ENCODE measurements at places on chromosomes 2 and 18. TPM values are rescaled to one million over a fixed set of nuclear protein-coding genes. Genes with fewer than 3 reads are reported as not detected.
A peak's percentile ranks its signal among the peaks of the same experiment; 100 is the strongest.

Gene RALBP1
- total RNA-seq: 46.2 TPM

- DNase-seq: no peak
- peaks cover 100% of the 10 kb centered on the region for H3K36me3 ChIP-seq
- H3K27me3 ChIP-seq: no peaks in the 10 kb centered on the region
- no peak overlapping the region for H3K27ac ChIP-seq
- H3K4me3 ChIP-seq: no peak overlapping the region
- peaks cover 52% of the 10 kb centered on the region for H3K4me1 ChIP-seq
These were observed 70.9 kb upstream of the EML6 start for GRCh38 chr2:54652540-54652939.

GRCh38 chr2:161238560-161239325 is 69.5 kb upstream of the PSMD14 start:
- H3K27ac ChIP-seq: peak overlapping the region; percentile 53
- H3K36me3 ChIP-seq: peaks cover 8% of the 10 kb centered on the region
- H3K27me3 ChIP-seq: no peaks in the 10 kb centered on the region

DNA sequence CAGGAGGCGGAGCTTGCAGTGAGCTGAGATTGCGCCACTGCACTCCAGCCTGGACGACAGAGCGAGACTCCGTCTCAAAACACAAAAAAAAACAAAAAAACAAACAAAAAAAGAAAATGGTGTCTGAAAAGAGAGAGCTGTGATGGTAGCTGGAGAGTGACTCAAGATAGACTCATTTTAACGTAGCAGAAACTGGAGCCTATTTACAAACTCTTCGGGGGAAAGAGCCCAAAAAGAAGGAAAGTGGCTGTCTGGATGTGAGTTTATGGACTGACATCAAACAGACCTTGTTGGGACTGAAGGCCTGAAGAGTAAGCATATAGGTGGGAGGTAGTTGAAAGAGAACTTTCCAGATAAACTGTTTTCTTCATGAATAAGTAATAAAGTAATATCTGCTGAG is 51.8 kb downstream of the LIMS1 start:
- peaks cover 59% of the 10 kb centered on the region for H3K4me1 ChIP-seq
- H3K4me3 ChIP-seq: no peak overlapping the region
- H3K27me3 ChIP-seq: no peaks in the 10 kb centered on the region
- H3K27ac ChIP-seq: peak overlapping the region; percentile 76

Gene KIF1A
- total RNA-seq: 2.0 TPM

DNA sequence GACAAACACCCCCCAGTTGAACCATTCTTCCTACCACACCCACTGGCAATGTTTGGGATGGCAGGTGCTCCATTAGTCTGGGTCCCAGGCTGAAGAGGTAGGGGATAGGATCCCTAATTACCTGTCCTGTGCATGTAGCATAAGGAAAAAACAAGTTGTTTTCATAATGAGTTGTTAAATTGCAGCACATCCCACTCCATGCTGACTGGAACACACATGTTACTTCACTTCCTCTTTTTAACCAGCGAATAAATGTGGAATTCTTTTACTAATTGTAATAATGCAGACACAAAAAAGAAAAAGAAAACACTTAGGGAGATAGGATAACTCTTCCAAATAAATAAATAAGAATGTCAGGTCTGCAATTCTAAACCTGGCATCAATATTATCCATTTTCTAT is 11.8 kb upstream of the CBLN2 start:
- H3K27ac ChIP-seq: no peak overlapping the region
- no peaks in the 10 kb centered on the region for H3K36me3 ChIP-seq
- DNase-seq: no peak
- peaks cover 6% of the 10 kb centered on the region for H3K27me3 ChIP-seq

DNA sequence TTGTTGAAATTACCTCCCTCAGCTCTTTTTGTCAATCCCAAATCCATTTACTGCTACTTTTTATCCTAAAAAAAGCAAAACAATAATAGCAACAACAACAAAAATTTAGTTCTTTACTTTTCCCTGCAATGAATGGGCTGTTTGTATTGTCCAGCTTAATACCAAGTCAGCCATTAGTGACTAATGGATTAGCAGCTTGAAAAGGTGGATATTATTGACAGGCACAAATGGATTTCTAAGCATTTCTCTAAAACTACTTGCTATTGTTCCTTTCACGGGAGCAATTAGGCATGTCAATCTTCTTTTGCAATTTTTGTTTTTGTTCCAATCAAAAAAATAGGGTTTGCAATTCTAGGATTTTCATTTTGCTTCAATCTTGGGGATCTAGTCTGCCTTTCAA is 32.1 kb upstream of the SPAG16 start:
- peaks cover 3% of the 10 kb centered on the region for H3K27me3 ChIP-seq
- H3K4me1 ChIP-seq: peaks cover 5% of the 10 kb centered on the region
- H3K4me3 ChIP-seq: no peak overlapping the region
- no peak overlapping the region for H3K27ac ChIP-seq
- no peak for DNase-seq
- no peaks in the 10 kb centered on the region for H3K36me3 ChIP-seq

- H3K27ac ChIP-seq: peak overlapping the region; percentile 81
- peaks cover 19% of the 10 kb centered on the region for H3K4me1 ChIP-seq
- no peak overlapping the region for H3K4me3 ChIP-seq
- no peaks in the 10 kb centered on the region for H3K36me3 ChIP-seq
These were observed 282.3 kb upstream of the MEX3C start for GRCh38 chr18:51479736-51480135.

GRCh38 chr2:233740870-233741269 is 12.0 kb downstream of the UGT1A3 start:
- DNase-seq: no peak
- peaks cover 55% of the 10 kb centered on the region for H3K27me3 ChIP-seq
- no peaks in the 10 kb centered on the region for H3K36me3 ChIP-seq
- H3K4me1 ChIP-seq: no peaks in the 10 kb centered on the region
- H3K4me3 ChIP-seq: no peak overlapping the region

DNA sequence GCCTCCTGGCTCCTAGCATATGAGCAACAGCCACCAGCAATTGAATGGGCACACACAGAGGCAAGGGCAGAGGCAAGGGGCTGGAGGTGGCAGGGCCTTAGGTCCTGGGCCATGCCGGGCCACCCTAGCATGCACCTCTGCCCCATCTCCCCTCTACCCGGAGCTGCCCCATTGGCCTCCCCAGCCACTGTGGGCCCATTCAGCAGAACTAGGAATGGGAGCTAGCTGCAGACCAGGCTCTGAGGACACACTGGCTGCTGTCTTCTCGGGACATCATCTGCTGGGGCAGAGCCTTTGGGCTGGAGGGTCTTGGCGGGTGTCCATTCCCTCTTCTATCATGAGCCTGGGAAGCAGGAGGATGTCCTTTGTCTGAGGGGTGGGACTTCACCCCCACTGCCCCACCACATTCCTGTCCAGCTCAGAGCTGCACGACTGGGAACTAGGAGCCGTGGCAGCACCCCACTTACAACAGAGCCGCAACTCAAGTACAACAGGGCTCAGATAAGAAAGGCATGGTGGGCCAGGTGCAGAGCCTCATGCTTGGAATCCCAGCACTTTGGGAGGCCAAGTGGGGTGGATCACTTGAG is 800 bp downstream of the VIL1 start:
- H3K27ac ChIP-seq: no peak overlapping the region
- H3K4me1 ChIP-seq: no peaks in the 10 kb centered on the region
- DNase-seq: no peak
- no peak overlapping the region for H3K4me3 ChIP-seq

GRCh38 chr2:4900861-4901770 is 791.1 kb upstream of the SOX11 start:
- H3K4me1 ChIP-seq: no peaks in the 10 kb centered on the region
- peaks cover 13% of the 10 kb centered on the region for H3K27me3 ChIP-seq
- H3K36me3 ChIP-seq: no peaks in the 10 kb centered on the region
- H3K4me3 ChIP-seq: no peak overlapping the region
- no peak for DNase-seq
- no peak overlapping the region for H3K27ac ChIP-seq

DNA sequence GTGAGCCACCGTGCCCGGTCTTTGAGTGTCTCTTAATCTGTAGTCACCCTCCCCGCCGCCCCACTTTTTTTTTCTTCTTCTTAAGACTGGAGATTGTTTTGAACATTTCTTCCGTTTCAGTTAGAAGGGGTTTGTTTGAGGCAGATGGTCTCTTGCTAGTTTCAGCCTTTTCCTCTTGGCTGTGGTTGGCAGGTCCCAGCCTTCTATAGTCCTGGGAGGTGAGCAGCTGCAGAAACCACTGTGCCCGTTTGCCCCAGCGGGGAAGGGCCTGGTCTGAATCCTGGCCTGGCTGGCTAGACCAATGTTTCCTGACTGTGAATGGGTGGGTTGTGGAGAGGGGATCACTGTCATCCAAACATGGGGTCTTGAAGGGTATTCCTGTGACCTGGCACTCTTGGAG is 30.1 kb upstream of the MCFD2 start:
- H3K4me3 ChIP-seq: no peak overlapping the region
- H3K4me1 ChIP-seq: peaks cover 27% of the 10 kb centered on the region
- no peak for DNase-seq

Gene SIX3
- not detected for total RNA-seq

DNA sequence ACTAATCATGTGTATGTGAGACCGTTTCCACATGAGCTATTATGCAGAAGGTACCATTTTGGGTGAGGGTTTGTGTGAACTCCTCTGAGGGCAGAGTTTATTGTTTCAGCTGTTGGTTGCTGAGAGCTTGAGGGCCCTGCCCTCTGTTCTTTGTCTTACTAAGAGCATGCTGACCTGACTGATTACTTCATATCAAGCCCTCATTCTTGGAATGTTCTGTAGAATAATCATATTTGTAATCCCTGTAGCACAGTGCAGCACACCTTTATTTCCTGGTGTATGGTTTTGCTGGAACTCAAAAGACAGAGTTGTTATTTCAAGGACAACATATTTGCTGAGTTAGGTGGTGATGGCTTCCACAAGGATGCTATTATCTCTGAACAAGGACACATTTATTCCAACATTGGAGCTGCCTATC is 118.5 kb downstream of the GALNT3 start:
- peaks cover 9% of the 10 kb centered on the region for H3K4me1 ChIP-seq
- no peak overlapping the region for H3K4me3 ChIP-seq
- no peaks in the 10 kb centered on the region for H3K27me3 ChIP-seq

Gene ERCC3
- total RNA-seq: 22.4 TPM

GRCh38 chr2:53994818-53995808 is 24.3 kb upstream of the PSME4 start:
- no peak overlapping the region for H3K4me3 ChIP-seq
- no peak overlapping the region for H3K27ac ChIP-seq
- H3K4me1 ChIP-seq: peaks cover 9% of the 10 kb centered on the region
- H3K36me3 ChIP-seq: no peaks in the 10 kb centered on the region

DNA sequence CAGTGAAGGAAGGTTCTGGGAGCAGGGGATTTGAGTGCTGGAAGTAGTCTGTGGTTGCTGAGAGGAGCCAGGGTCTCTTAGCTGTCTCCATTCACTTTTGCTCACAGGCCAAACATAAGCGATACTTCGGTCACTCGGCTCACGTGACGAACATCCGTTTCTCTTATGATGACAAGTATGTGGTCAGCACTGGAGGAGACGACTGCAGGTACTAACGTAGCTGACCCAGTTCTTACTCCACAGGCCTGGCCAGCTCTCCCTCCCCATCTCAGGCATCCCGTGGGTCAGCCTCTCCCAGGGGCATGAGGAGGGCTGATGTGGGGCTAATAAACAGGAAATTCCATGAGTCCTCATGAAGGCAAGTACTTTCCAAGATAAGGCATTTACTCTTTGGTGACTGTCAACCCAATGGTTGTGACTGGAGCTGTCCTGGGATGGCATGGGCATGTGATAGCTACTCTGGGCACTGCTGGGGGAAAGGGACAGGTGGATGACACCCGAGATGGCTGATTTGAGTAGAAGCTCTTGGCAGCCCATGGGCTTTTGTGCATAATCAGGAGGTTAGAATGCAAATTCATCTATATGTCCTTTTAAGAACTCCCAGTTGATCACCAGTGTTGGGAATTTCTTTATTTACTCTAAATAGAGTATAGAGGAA is 81.6 kb downstream of the RTN4 start:
- no peak overlapping the region for H3K4me3 ChIP-seq
- peak overlapping the region; percentile 28 for H3K27ac ChIP-seq
- DNase-seq: no peak
- H3K4me1 ChIP-seq: peaks cover 50% of the 10 kb centered on the region
- peaks cover 79% of the 10 kb centered on the region for H3K27me3 ChIP-seq

- peaks cover 3% of the 10 kb centered on the region for H3K4me1 ChIP-seq
- no peak overlapping the region for H3K4me3 ChIP-seq
- no peak overlapping the region for H3K27ac ChIP-seq
- no peaks in the 10 kb centered on the region for H3K27me3 ChIP-seq
- peaks cover 14% of the 10 kb centered on the region for H3K36me3 ChIP-seq
These were observed 41.1 kb downstream of the STK17B start for GRCh38 chr2:196130039-196130825.
